ENCODE measurements at places on chromosomes 16 and 17. TPM values are rescaled to one million over a fixed set of nuclear protein-coding genes. Genes with fewer than 3 reads are reported as not detected.

Gene C17orf78
- not detected for total RNA-seq

- no peak for DNase-seq
Observed at GRCh38 chr17:82390015-82390859, 18.7 kb downstream of the UTS2R start.

DNA sequence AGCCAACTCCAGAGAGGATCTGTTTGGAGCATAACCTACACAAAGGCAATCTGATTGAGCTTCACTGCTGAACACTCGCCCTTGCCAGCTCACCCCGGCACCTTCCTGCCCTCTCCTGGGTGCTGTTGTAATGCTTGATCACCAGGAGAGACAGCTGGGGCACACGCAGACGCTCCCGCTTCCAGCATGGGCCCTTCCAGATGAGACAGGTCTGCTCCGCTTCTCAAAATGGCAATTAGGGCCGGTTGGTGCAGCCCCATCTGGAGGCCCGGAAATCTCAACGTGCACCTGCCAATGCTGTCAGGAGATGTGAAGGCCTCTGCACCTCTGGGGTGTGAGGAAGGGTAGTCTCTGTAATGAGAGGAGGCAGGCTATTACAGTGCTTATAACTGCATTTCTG is 206.1 kb downstream of the ABCC12 start:
- DNase-seq, result no peak

DNA sequence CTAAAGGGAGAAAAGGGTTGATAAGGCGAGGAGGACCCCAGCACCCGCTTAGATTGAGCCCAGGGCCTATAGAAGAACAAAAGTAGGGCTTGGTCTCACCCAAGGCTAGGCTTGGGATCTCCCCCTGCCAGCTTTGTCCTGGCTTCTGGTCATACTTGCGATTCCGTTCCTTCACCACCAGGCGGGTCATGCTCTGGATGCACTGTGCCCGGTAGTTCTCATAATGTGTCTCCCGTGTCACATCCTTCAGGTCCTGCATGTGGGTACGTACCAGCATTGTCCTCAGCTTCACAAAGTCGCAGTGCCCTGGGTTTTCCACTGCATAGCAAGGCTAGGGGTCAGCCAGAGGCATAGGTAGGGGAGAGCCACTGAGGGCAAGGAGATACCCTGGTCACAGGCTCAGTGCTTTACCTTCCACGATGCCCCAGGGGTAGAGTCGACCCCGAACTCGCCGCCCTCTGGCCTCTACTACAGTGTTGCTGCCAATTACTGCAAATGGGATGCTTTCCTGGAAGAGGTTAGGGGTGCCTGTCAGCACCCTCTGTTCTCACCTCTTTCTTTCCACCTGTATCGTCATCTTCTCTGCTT is 6.5 kb upstream of the MTMR4 start:
- no peak for DNase-seq

DNA sequence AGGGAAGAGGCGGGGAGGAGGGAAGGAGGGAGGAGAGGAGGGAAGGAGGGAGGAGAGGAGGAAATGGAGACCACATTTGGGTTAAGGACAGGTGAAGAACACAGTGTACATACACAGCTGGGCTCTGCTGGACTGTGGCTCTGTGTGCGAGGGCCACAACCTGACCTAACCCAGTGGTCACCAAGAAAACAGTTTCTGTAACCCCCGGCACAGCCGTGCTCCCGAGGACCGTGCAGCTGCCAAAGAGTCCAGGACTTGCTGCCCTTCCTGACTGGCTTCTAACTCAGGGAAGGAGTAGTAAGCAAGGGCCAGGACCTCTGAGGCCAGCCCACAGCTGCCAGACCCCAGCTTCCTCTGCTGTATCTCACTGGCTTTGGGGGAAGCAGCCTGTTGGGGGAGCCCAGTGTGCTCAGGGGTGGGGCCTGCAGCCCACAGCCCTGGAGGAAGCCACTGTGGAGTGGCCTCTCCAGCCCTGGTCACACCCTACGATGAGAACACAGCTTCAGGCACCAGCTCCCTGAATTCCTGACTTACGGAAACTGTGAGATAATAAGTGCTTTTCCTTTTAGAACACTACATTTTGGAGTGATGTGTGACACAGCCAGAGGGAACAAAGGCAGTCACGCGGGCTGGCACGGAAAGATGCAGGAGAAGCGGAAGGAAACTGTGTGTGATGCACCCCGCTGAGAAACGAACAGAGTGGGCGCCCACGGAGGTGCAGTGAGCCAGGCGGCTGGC is 32.3 kb downstream of the SLC7A5 start:
- DNase-seq, result peak; percentile 45

DNA sequence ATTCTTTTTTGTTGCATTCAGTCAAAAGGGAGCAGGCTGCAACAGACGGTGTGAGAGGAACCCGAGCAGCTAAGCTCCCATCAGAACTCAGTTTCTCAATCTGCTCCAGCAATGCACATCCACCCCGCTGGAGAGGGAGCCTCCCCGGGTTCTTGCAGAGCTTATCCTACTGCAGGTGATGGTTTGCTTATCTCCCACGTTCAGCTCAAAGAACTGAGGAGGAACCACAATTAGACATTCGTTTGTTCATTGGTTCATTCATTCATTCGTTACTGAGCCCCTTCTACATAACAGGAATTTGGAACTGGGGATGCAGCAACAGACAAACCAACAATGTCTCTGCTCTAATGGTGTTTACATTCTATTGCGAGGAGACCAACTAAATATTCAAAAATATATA is 22.2 kb upstream of the ALOX15 start:
- DNase-seq, result no peak

- DNase-seq, result no peak
Observed at GRCh38 chr16:51231702-51232101, 80.6 kb upstream of the SALL1 start.

Measured in glomerular endothelial cell (primary cell).